HFFc6 (cell line): ENCODE measurements at places on chromosomes 3 and 15. TPM values are rescaled to one million over a fixed set of nuclear protein-coding genes. Genes with fewer than 3 reads are reported as not detected.

- no peaks in the 10 kb centered on the region for H3K36me3 ChIP-seq
- DNase-seq = no peak
- no peaks in the 10 kb centered on the region for H3K27me3 ChIP-seq
- no peaks in the 10 kb centered on the region for H3K4me1 ChIP-seq
- no peak overlapping the region for H3K4me3 ChIP-seq
These were observed 28.2 kb upstream of the SOX2 start for GRCh38 chr3:181683563-181683962.

DNA sequence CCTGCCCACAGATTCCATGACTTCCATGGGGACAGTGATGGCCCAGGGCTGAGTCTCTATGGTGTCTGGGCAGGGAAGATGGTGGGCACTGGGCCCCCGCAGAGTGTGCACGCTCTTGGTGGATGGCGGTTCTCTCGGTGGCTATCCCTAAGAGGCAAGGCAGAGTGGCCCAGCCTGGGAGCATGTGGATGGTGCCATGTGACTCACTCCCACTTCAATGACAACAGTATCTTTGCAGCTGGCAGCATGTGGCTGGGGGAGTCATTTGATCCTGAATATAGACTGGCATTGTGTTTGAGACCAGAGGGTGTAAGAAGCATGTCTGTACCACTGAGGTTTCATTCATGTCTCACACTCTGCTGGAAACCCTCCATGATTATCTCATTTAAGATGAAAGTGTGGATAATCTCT is 101.2 kb downstream of the CORO2B start:
- H3K27ac ChIP-seq = no peak overlapping the region
- no peak overlapping the region for H3K4me3 ChIP-seq
- no peaks in the 10 kb centered on the region; the same call in 1 of the 2 replicates for H3K27me3 ChIP-seq
- H3K4me1 ChIP-seq = peaks cover 7% of the 10 kb centered on the region

- H3K4me3 ChIP-seq = no peak overlapping the region
- no peak for DNase-seq
- no peak overlapping the region for H3K27ac ChIP-seq
- peaks cover 5% of the 10 kb centered on the region for H3K27me3 ChIP-seq
These were observed 207.5 kb downstream of the CADPS start for GRCh38 chr3:62667714-62668113.

- peaks cover 1% of the 10 kb centered on the region; the same call in 1 of the 2 replicates for H3K27me3 ChIP-seq
- H3K4me1 ChIP-seq = no peaks in the 10 kb centered on the region
- H3K27ac ChIP-seq = no peak overlapping the region
- no peak overlapping the region for H3K4me3 ChIP-seq
- DNase-seq = no peak
These were observed 283.9 kb downstream of the GRM7 start for GRCh38 chr3:7144697-7145308.

DNA sequence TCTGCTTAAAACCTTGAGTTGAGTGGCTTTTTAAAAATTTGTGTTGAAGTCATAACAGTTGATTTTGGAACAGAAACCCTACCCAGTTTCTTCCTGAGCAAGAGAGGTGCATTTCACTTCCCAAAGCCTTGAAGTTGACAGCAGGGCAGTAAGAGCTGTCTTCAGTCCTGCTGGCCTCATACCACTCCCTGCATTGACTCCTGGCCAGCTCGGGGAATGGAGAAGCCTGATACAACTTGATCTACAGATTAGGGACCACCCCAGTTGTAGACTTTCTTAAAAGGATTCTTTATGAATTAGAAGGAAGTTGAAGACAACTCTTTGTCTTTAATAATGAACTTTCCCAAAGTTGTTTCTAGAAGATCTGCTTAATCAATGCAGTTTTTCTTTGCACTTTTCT is 90.6 kb upstream of the FLNB start:
- peak overlapping the region; percentile 88 for H3K27ac ChIP-seq
- no peak for DNase-seq
- H3K4me1 ChIP-seq = peaks cover 30% of the 10 kb centered on the region
- H3K36me3 ChIP-seq = peaks cover 30% of the 10 kb centered on the region
- no peaks in the 10 kb centered on the region; the same call in 1 of the 2 replicates for H3K27me3 ChIP-seq

GRCh38 chr15:66216806-66217205 is 36.7 kb downstream of the MEGF11 start:
- H3K27me3 ChIP-seq = peaks cover 46% of the 10 kb centered on the region
- no peak for DNase-seq
- H3K36me3 ChIP-seq = no peaks in the 10 kb centered on the region

DNA sequence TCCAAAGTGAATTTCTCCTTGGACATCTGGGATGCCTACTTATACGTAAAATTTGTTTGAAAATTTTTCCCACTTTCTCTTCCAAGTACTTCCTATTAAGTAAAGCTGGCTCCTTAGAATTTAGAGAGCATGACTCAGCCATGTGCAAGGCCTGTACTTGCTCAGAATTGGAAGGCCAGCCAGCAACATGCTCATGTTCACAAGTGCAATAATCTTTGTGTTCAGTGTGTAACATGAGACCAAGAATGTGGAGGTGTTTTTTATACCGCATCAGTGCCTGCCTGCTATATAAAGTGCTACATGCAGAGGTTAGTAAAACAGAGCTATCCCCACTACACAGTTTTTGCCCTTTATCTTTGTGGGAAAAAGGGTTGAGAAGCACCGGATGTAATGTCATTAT is 151.9 kb upstream of the FEZF2 start:
- H3K27ac ChIP-seq = no peak overlapping the region
- no peak for DNase-seq
- peaks cover 14% of the 10 kb centered on the region; the same call in 1 of the 2 replicates for H3K27me3 ChIP-seq
- peaks cover 9% of the 10 kb centered on the region; the same call in 1 of the 2 replicates for H3K4me1 ChIP-seq
- no peak overlapping the region for H3K4me3 ChIP-seq
- H3K36me3 ChIP-seq = no peaks in the 10 kb centered on the region

GRCh38 chr3:82012775-82013174 is 251.3 kb upstream of the GBE1 start:
- H3K4me3 ChIP-seq = no peak overlapping the region
- no peaks in the 10 kb centered on the region; the same call in 1 of the 2 replicates for H3K27me3 ChIP-seq
- no peaks in the 10 kb centered on the region for H3K4me1 ChIP-seq
- H3K36me3 ChIP-seq = no peaks in the 10 kb centered on the region

GRCh38 chr3:146473726-146474125 is 4.4 kb upstream of the PLSCR2 start:
- H3K27ac ChIP-seq = no peak overlapping the region
- H3K4me3 ChIP-seq = no peak overlapping the region
- no peak for DNase-seq
- H3K27me3 ChIP-seq = peaks cover 4% of the 10 kb centered on the region
- H3K4me1 ChIP-seq = peaks cover 2% of the 10 kb centered on the region

- no peak for DNase-seq
- H3K36me3 ChIP-seq = no peaks in the 10 kb centered on the region
- no peak overlapping the region for H3K4me3 ChIP-seq
- no peak overlapping the region for H3K27ac ChIP-seq
- no peaks in the 10 kb centered on the region for H3K4me1 ChIP-seq
These were observed 2.0 kb upstream of the TPRG1 start for GRCh38 chr3:189169728-189170127.

DNA sequence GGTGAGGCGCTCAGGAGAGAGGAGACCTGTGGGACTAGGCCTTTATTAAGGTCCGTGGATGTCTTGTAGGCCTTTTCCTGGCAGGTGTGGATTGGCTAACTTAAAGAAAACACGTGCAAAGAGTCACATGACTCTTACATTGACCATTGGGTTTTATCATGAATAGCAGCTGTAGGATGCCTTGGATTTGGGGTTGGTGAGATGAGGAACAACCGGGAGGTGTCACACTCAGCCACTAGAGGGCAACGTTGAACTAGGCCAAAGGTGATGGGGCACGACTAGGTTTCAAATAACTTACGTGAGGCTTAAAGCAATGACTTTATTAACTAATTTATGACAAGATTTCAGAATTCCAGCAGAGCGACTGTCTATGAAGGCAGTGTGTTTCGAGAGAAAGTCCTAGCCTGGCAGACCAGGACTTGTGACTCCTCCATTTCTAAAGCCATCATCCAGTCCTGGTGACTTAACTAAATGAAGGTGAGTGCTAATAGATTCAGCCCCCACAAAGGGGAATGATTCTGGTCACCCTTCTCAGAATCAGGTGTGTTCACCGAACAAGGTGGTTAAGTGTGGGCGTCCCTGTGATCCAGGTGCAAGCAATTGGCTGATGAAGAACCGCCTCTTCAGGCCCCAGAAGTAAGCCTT is 345.6 kb downstream of the MCTP2 start:
- no peak for DNase-seq
- H3K27me3 ChIP-seq = peaks cover 1% of the 10 kb centered on the region
- H3K4me3 ChIP-seq = no peak overlapping the region
- no peaks in the 10 kb centered on the region; the same call in 1 of the 2 replicates for H3K36me3 ChIP-seq
- H3K4me1 ChIP-seq = no peaks in the 10 kb centered on the region

DNA sequence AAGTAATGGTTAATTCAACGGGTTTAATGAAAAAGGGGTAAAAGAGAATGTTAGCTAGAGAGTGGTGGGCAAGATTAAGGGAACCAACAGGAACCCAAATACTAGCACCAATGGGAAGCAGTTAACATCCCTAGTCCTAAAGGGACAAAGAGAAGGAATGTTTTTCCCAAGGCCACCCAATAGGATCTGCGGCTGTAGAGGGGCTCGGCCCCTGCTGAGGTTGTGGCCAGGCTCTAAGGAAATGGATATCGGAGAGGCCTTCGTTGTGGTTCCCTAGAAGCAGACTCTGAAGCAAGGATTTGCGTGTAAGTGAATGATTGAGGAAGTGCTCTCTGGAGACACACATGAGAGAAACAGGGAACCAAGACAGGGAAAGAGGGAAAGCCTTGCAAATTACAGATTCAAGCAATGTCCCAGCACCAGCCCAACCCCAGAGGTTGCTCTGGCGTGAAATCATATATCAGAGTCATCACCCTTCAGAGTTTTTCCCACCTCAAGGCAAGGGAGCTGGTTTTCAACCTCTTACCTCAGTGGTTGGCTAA is 83.6 kb upstream of the TNIK start:
- peaks cover 6% of the 10 kb centered on the region for H3K4me1 ChIP-seq
- no peak for DNase-seq
- no peak overlapping the region for H3K4me3 ChIP-seq
- no peak overlapping the region for H3K27ac ChIP-seq

DNA sequence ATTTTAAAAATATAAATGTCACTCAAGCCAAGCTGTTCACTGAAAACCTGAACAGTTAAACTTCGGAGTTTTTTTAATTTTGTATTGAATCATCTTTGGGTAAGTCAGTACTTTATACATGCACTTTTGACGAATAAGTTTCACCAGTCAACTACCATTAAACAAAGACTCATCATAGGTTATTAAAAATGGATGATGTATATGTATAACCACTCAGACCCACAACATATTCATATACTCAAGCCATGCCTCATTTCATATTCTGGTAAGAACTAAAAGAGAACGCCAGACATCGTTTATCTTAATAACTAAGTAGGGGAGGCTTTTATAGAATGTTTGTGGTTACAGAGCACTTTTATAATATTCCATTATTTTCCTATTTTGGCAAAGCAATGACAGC is 18.3 kb downstream of the MSL2 start:
- DNase-seq = no peak

- DNase-seq = no peak
- H3K4me1 ChIP-seq = peaks cover 36% of the 10 kb centered on the region
- no peak overlapping the region; the same call in 1 of the 2 replicates for H3K4me3 ChIP-seq
- peaks cover 4% of the 10 kb centered on the region for H3K27me3 ChIP-seq
- no peaks in the 10 kb centered on the region; the same call in 1 of the 2 replicates for H3K36me3 ChIP-seq
- peak overlapping the region; percentile 100 for H3K27ac ChIP-seq
These were observed 420.5 kb upstream of the NAALADL2 start for GRCh38 chr3:174438501-174439145.

DNA sequence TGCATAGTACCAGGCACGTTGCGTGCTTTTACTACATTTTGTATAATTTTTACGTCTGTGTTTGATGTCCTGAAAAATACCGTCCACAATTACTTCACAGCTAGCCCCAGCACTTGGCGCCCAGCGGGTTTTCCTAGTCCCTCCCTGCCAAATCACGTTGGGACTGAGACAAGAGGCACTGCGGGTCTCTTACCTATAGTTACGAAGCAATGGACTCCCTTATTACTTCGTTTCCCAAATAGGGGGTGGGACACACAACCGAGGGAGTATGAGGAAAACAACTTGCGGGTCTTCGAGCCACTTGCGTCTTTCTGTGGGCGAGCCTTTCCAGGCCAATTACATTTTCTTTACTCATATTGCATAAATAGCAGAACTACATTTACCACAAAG is 620 bp upstream of the CMSS1 start:
- H3K27ac ChIP-seq = peak overlapping the region; percentile 99
- peaks cover 7% of the 10 kb centered on the region for H3K27me3 ChIP-seq
- peak overlapping the region; percentile 97 for H3K4me3 ChIP-seq
- peaks cover 21% of the 10 kb centered on the region for H3K4me1 ChIP-seq

DNA sequence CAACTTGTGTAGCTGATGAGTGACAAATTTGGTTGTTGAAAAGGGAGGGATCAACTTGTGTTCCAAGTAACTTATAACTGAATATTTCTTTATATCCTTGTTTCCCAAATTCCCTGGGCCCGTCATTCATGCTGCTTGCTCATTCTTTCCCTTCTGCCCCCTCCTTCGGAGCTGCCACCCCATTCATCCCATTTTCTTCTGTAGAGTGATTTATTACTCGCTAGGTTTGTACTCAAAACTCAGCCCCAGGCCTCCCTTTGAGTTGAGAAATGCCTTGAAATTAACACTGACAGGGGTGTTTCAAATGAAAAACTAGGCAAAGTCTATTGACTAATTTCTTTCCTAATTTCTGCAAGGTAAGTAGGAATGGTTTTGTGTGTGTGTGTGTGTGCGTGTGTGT is 277.4 kb upstream of the SLCO3A1 start:
- no peak for DNase-seq
- no peaks in the 10 kb centered on the region for H3K36me3 ChIP-seq
- no peaks in the 10 kb centered on the region for H3K4me1 ChIP-seq
- no peak overlapping the region for H3K27ac ChIP-seq
- H3K27me3 ChIP-seq = no peaks in the 10 kb centered on the region
- H3K4me3 ChIP-seq = no peak overlapping the region

DNA sequence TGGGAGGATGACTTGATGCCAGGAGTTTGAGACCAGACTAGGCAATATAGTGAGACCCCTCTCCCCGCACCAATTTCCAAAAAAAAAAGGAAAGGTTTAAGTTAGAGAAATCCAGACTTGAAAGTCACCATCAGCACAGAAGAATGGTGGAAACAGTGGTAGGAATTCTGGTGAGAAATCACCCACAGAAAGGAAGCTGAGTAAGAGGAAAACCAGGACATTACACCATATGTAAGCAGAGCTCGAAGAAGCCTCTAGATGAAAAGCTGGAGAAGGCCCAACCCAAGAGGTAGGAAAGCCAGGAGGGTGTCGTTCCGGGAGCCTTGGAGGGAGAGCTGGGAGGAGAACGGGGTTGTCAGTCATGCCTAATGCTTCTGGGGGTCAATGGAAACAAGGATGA is 40.5 kb downstream of the RASGRP1 start:
- peaks cover 54% of the 10 kb centered on the region for H3K4me1 ChIP-seq
- no peak overlapping the region for H3K4me3 ChIP-seq
- no peaks in the 10 kb centered on the region; the same call in 1 of the 2 replicates for H3K27me3 ChIP-seq
- H3K36me3 ChIP-seq = peaks cover 5% of the 10 kb centered on the region; the same call in 1 of the 2 replicates
- DNase-seq = no peak

GRCh38 chr15:91936182-91936775 is 82.8 kb downstream of the SLCO3A1 start:
- H3K36me3 ChIP-seq = no peaks in the 10 kb centered on the region
- H3K4me3 ChIP-seq = no peak overlapping the region
- H3K27ac ChIP-seq = no peak overlapping the region
- H3K4me1 ChIP-seq = peaks cover 21% of the 10 kb centered on the region; the same call in 1 of the 2 replicates
- H3K27me3 ChIP-seq = no peaks in the 10 kb centered on the region; the same call in 1 of the 2 replicates

Gene EFCAB12
- 0.12 TPM in 1 of 3 replicates, not detected in the others for total RNA-seq

Gene MUC4
- total RNA-seq = not detected in 3 replicates

Gene TTC21A
- total RNA-seq = 1.5 to 2.6 TPM (median 2.0 TPM) in 3 replicates

Gene LYZL4
- total RNA-seq = not detected in 3 replicates

Gene GOLGA8O
- 0.17 and 0.37 TPM in 2 replicates for total RNA-seq

Gene GOLGA8N
- 0.46 and 0.78 TPM in 2 replicates for total RNA-seq

Gene LHFPL4
- total RNA-seq = not detected in 3 replicates

Gene GABRA5
- 2.7 to 6.5 TPM (median 5.2 TPM) in 3 replicates for total RNA-seq

Gene PLCH1
- 0.05 TPM in 1 of 3 replicates, not detected in the others for total RNA-seq

Gene DNAH12
- 0.05 TPM in 1 of 3 replicates, not detected in the others for total RNA-seq

Gene FGD5
- total RNA-seq = not detected in 3 replicates

Gene ATG7
- 47.9 to 54.1 TPM (median 49.1 TPM) in 3 replicates for total RNA-seq

Gene GRAMD1C
- 5.6 to 6.4 TPM (median 6.0 TPM) in 3 replicates for total RNA-seq
